ENCODE measurements at places on chromosomes 7 and 10. TPM values are rescaled to one million over a fixed set of nuclear protein-coding genes. Genes with fewer than 3 reads are reported as not detected.

The KCNH2 gene
- 1.6 TPM for total RNA-seq

The NANOS1 gene
- 5.4 TPM for total RNA-seq

The CALCR gene
- not detected for total RNA-seq

The CLDN4 gene
- total RNA-seq: 724 TPM

The MEPCE gene
- 35.1 TPM for total RNA-seq

The LRRC61 gene
- 15.1 TPM for total RNA-seq

The EPDR1 gene
- total RNA-seq: 22.7 TPM

The FZD8 gene
- 275 TPM for total RNA-seq

The NKX1-2 gene
- 0.86 TPM for total RNA-seq

- no peaks in the 10 kb centered on the region for H3K4me1 ChIP-seq
- peaks cover 30% of the 10 kb centered on the region for H3K27me3 ChIP-seq
- H3K4me3 ChIP-seq: no peak overlapping the region
- no peak overlapping the region for H3K27ac ChIP-seq
Measured at GRCh38 chr10:98516352-98516751, 69.6 kb upstream of the HPS1 start.

DNA sequence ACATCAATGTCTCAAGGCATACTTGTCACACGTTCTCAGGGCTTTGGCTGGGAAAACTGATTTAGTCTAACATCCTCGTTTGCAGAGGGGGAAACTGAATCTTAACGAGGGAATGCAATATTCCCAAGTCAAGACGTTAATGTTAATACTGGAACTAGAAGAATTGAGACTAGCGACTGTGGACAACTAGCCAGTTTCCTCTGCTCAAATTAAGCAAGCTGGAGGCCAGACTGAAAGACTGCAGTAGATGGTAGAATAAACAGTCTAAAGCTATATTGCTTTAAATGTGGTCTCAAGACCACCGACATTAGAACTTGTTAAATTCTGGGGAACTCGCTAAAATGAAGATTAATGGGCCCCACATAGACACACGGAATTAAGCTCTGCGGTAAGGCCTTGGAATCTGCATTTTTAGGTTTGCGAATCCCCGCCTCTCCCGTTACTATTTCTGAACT lies 639 bp upstream of the TFAM start:
- no peak for DNase-seq
- H3K4me1 ChIP-seq: peaks cover 25% of the 10 kb centered on the region
- no peaks in the 10 kb centered on the region for H3K27me3 ChIP-seq

DNA sequence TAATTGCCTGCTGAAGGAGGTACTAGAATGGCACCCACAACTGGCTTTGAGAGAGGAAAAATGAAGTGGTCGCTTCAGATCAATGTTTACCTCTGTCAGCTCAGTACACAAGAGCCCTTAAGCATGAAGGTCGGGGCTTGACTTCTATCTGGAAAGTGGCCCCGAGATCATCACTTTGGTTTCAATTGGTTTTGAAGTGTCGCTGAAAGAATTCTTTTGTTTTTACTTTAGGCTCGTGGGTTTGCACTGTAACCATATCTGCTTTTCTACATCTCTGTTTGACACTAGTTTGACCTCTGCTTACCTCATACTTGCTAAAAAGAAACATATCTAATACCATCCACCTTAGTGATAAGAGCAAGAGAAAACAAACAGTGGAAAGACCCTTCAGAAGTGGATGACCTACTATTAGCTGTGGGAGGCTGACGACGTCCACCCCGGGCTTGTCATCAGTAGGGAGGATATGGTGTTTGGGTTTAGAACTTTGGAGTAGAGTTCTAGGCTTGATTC lies 361.8 kb downstream of the GATA3 start:
- no peak for DNase-seq
- H3K4me1 ChIP-seq: no peaks in the 10 kb centered on the region
- H3K4me3 ChIP-seq: no peak overlapping the region
- H3K27me3 ChIP-seq: no peaks in the 10 kb centered on the region

GRCh38 chr10:129223363-129223762 lies 243.7 kb upstream of the MGMT start:
- H3K4me1 ChIP-seq: no peaks in the 10 kb centered on the region
- H3K36me3 ChIP-seq: no peaks in the 10 kb centered on the region
- no peaks in the 10 kb centered on the region for H3K27me3 ChIP-seq

DNA sequence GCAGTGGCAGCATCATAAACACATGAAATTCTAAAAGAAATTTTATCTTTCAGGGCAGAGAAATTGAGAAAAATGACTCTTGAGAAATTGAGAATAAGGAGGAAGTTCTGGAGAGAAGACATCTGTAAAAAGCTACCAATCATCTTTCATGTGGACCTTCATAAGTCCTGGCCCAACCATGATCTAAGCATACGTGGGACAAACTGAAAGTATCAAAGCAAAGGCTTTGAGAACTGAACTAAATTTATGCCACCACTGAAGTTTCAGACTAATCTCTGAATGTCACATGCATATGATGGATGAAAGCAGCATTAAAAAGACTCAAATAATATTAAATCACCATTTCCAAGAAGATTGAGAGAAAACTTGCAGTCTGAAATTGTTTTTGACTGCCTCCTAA lies 1502.8 kb upstream of the LRRTM3 start:
- H3K27ac ChIP-seq: no peak overlapping the region
- no peak overlapping the region for H3K4me3 ChIP-seq
- no peaks in the 10 kb centered on the region for H3K27me3 ChIP-seq
- H3K4me1 ChIP-seq: peaks cover 15% of the 10 kb centered on the region

DNA sequence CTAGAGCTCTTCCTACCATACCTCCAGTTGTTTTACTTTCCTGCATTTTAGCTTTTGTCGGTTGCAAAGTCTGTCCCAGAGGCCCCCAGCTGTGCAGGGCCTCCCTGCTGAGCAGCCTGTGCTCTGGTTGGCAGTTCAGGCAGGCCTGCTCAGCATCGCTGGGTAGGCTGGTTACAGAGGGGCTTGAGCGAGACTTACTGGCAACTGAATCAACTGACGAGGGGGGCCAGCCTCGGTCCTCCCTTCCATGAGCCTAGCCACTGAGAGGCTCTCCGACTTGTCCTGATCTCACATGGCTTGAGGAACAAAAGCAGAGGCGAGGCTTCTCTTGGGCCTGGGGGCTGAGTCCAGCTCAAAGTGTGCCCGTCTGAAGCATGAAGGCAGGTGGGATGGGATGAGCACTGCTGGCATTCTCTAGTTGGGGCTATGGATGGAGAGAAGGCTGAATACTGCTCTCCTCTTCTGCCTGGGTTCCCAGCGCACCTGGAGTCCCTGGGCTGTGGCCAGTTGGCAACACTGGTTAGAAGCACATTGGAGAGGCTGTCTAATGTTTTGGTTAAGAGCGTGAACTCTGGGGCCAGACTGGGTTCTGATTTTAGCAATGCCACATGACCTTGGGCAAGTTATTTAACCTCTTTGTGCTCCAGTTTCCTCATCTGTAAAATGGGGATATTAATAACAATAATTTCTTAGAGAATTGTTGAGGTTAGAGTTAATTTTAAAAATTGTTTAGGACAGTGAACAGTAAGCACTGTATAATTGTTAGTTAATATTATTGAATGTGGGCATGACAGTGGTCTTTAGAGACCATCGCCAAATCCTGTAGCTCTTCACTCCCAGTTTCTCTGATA lies 6.9 kb upstream of the SFRP5 start:
- no peaks in the 10 kb centered on the region for H3K27me3 ChIP-seq
- no peaks in the 10 kb centered on the region for H3K4me1 ChIP-seq
- H3K4me3 ChIP-seq: no peak overlapping the region
- no peaks in the 10 kb centered on the region for H3K36me3 ChIP-seq
- H3K27ac ChIP-seq: no peak overlapping the region
- DNase-seq: no peak

DNA sequence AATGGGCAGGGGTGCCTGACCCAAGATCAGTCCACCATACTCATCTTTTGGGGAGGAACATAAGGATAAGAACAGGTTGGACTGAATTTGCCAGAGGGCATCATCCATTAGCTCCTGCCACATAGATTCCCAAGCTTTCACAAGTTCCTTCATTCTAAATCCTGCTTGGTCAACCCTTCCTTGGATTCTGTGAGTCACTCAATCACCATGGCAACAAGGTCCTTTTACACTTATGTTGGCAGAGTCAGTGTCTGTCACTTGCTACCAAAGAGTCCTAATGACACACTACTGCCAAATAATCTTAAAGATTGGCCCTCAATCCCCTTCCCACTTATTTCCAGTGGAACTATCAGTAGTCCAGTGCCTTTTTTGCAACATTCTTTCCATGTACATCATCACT lies 5.0 kb upstream of the LGI1 start:
- peaks cover 4% of the 10 kb centered on the region for H3K4me1 ChIP-seq
- no peak overlapping the region for H3K27ac ChIP-seq
- no peaks in the 10 kb centered on the region for H3K36me3 ChIP-seq
- peak; percentile 74 for DNase-seq
- no peak overlapping the region for H3K4me3 ChIP-seq

DNA sequence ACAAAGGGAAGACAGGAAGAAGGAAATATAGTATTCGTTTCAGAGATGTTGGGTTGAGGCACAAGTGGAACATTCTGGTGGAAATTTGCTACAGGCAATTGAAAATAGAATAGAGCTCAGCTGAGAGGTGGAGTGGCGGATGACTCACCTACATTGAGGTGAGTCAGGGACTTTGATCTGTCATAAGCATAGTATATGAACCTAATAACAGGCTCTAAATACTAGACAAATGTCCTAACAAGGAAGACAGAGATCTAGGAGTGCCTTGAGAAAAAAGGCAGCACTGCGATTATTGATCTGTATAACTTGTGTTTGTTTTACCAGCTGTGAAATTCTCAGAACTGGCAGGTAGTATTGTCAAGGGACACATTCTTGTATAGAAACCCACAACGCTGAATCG lies 907 bp upstream of the IFRD1 start:
- peak overlapping the region; percentile 80 for H3K27ac ChIP-seq
- no peaks in the 10 kb centered on the region for H3K36me3 ChIP-seq
- peak; percentile 83 for DNase-seq
- peak overlapping the region; percentile 96 for H3K4me3 ChIP-seq
- peaks cover 29% of the 10 kb centered on the region for H3K4me1 ChIP-seq

DNA sequence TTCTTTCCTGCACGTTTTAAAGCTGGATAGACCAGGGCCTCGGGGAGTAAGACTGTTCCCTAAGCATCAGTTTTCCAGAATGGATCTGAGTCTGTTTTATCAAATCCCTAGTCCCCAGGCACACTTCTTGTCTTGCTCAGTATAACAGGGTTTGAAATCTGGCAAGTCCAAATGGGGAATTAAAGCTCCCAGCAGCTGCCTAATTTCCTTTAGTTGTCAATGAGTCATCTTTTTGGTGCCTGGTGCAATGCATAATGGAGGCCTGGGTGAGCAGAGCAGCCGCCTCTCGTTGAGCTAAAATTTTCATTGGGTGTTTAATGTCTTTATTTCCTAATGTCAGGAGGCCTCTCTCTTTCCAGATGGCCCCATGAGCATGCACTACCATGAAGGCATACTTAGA lies 87.9 kb downstream of the STRA8 start:
- peaks cover 4% of the 10 kb centered on the region for H3K4me1 ChIP-seq
- no peak overlapping the region for H3K4me3 ChIP-seq
- H3K27ac ChIP-seq: no peak overlapping the region

DNA sequence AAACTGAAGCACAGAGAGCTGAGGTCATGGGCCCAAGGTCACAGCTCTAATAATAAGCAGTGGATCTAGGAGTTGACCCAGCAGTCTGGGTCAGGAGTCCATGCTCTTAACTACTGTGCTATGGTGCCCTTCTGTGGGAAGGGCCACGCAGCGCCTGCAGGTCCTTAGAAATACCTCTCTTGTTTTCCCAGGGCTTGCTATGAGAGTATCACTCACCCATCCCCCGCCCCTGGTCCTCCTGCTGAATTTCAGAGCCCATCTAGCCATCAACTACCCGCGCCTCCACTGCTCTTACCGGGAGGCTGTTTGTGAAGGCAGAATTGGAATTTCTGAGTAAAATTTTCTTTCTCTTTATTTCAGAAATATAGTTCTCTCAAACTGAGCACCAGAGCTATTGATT lies 27.3 kb upstream of the CRHR2 start:
- no peaks in the 10 kb centered on the region for H3K4me1 ChIP-seq
- peaks cover 21% of the 10 kb centered on the region for H3K27me3 ChIP-seq
- H3K36me3 ChIP-seq: no peaks in the 10 kb centered on the region
- no peak for DNase-seq

DNA sequence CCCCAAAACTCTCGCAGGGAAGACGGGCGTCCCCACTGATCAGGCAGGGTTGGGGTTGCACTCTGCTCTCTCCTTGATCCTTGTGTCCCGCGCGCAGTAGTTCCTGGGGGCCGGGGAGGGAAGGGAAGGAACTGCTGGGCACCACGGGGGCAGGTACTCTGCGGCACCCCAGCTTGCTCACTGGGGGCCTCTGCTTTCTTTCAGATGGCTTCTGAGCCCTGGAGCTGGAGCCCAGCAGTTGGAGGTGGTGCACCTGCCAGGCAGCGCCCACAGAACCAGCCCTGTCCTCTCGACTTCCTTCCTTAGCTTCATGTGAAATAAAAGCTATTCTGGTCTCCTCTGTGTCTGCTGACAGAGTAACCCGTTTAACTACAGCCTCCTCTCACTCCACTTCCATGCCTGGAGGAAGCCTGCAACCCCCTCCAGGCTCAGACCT lies 12.2 kb downstream of the PLAC9 start:
- H3K36me3 ChIP-seq: peaks cover 11% of the 10 kb centered on the region
- peak overlapping the region; percentile 4 for H3K27ac ChIP-seq
- H3K4me3 ChIP-seq: peak overlapping the region; percentile 64
- peak; percentile 62 for DNase-seq

DNA sequence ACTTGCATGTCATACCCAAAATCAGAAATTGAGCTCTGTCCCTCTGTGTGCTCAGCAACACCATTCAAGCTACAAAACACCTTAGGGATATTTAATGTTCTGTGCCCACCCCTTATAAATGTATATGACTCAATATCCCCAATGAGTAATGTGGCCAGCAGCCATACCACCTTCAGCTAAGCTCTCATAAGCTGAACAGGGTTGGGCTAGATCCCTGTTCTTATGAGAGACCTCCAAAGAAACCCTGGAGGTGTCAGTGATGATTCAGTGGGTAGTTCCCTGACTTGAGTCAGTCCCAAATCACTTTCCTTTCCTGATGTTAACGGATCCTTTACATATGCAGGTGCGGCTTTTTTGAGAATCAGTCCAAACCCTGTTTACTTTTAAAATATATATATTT lies 253.8 kb downstream of the CREB5 start:
- peaks cover 28% of the 10 kb centered on the region for H3K4me1 ChIP-seq
- H3K27ac ChIP-seq: peak overlapping the region; percentile 76
- no peaks in the 10 kb centered on the region for H3K27me3 ChIP-seq
- no peak overlapping the region for H3K4me3 ChIP-seq
- DNase-seq: peak; percentile 95
- no peaks in the 10 kb centered on the region for H3K36me3 ChIP-seq

DNA sequence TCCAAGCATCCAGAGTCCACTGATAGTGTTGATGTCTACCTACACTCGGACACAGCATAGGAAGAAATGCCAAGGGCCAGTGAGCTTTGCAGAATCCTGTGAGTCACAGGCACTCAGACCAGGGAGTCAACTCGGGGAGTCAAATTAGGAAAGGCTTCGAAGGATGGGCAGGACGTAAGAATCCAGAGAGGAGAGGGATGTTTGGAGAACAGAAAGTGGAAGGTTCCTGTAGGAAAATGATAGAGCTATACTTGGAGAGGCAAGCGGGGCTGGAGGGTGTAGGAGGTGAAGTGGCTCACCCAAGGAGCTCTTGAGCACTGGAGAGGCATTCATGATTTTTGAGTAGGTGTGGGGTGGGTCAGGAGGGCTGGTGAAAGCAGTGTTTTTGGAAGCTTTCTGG lies 3.0 kb downstream of the ZYX start:
- peaks cover 40% of the 10 kb centered on the region for H3K4me1 ChIP-seq
- H3K36me3 ChIP-seq: peaks cover 20% of the 10 kb centered on the region
- H3K27ac ChIP-seq: no peak overlapping the region
- no peaks in the 10 kb centered on the region for H3K27me3 ChIP-seq

GRCh38 chr7:70779321-70779720 lies 352.6 kb upstream of the GALNT17 start:
- no peak for DNase-seq
- no peak overlapping the region for H3K27ac ChIP-seq
- H3K36me3 ChIP-seq: no peaks in the 10 kb centered on the region
- no peak overlapping the region for H3K4me3 ChIP-seq
- H3K27me3 ChIP-seq: no peaks in the 10 kb centered on the region
